ENCODE measurements at places on chromosomes 16 and 17. TPM values are rescaled to one million over a fixed set of nuclear protein-coding genes. Genes with fewer than 3 reads are reported as not detected.
A peak's percentile ranks its signal among the peaks of the same experiment; 100 is the strongest.

DNA sequence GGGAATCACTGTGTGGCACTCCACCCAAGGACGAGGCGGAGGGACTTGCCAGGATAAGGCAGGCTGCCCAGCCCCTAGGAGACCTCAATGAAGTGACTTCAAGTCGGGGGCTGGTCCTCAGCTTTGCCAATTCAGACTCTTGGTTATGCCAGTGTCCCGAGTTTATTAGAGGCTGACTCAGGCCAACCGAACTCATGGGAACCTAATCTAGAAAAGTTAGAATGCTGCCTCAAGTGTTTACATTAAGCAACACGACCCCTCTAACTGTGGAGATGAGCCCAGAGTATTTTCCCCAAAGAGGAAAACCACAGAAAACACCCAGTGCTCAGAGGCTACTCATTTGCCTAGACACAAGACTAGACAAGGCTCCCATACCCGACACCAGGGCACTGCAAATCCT lies 1.1 kb upstream of the TEKT3 start:
- no peaks in the 10 kb centered on the region for H3K36me3 ChIP-seq
- no peak overlapping the region for H3K4me3 ChIP-seq
- no peak for DNase-seq
- H3K4me1 ChIP-seq = peaks cover 2% of the 10 kb centered on the region
- no peaks in the 10 kb centered on the region for H3K27me3 ChIP-seq

- no peak overlapping the region for H3K27ac ChIP-seq
- no peak overlapping the region for H3K4me3 ChIP-seq
- H3K27me3 ChIP-seq = no peaks in the 10 kb centered on the region
- DNase-seq = no peak
Measured at GRCh38 chr16:86261379-86261778, 248.9 kb upstream of the FOXF1 start.

DNA sequence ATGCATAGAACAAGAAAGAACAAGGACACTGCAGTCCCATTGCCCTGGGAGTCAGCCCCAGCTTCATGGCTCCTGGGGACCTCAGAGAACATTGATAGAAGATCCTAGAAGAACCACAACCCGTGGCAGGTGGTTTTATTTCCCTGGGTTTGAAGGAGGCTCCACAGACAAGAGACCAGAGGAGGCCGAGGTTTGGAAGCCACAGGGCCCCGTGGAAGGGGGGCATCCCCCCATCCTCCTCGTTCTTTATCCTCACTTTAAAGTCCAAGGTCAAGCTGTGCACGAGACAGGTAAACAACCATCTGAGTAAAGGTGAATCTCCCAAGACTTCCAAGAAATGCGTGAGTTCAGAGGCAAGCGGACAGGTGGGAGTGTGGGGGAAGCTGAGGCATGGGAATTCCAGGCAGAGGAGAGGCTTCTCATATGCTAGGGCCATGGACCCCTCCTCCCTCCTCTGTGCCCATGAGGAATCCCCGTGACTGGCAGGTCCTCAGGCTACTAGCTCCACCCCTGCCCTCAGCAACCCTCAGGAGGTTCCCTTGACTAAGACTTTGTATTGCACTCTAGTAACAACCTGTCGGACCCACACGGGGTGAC lies 849 bp upstream of the SULT1A1 start:
- no peaks in the 10 kb centered on the region for H3K27me3 ChIP-seq
- DNase-seq = no peak
- peaks cover 3% of the 10 kb centered on the region for H3K4me1 ChIP-seq
- H3K27ac ChIP-seq = peak overlapping the region; percentile 4

- no peaks in the 10 kb centered on the region for H3K36me3 ChIP-seq
- peak overlapping the region; percentile 24 for H3K27ac ChIP-seq
- no peaks in the 10 kb centered on the region for H3K27me3 ChIP-seq
- DNase-seq = no peak
Measured at GRCh38 chr16:11734025-11734652, 8.5 kb downstream of the TXNDC11 start.

GRCh38 chr16:67563708-67564468 lies 1.6 kb downstream of the CTCF start:
- peak overlapping the region; percentile 98 for H3K27ac ChIP-seq
- no peaks in the 10 kb centered on the region for H3K36me3 ChIP-seq
- peak overlapping the region; percentile 89 for H3K4me3 ChIP-seq
- no peak for DNase-seq
- H3K4me1 ChIP-seq = peaks cover 4% of the 10 kb centered on the region

DNA sequence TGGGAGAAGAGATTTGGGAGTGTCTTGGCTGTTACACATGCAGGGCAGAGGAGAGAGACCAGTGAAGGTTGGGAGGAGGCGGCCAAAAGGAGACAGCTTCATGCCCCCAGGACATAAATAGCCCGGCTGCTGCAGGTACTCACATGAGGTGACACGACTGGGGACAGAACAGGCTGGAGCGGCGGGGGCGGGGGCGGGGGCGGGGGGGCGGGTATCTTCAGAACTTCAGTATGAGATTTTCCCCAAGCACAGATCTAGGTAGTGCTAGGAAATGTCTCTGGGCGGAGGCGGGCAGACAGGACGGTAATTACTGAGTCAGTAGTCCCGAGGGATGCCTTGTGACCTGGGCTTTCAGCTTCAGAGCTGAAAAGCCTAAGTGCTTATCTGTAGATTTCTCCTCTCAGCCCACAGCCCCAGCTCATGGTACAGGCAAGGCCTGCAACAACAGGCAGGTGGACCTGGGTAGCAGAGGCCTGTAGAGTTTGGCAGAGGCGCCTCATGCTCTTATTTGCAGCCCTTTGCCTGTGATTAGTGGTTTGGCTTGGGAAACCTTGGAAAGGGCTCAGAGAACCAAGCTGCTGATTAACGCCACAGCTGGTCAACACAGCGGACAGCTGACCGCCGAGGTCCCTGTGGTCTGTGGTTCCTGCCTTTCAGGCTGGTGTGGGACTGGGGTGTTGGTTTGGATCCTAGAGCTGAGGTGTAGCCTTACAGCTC lies 24.5 kb downstream of the UNK start:
- H3K27ac ChIP-seq = no peak overlapping the region
- H3K27me3 ChIP-seq = no peaks in the 10 kb centered on the region
- DNase-seq = no peak
- H3K4me3 ChIP-seq = no peak overlapping the region
- H3K4me1 ChIP-seq = no peaks in the 10 kb centered on the region
- no peaks in the 10 kb centered on the region for H3K36me3 ChIP-seq

- H3K36me3 ChIP-seq = no peaks in the 10 kb centered on the region
- no peaks in the 10 kb centered on the region for H3K27me3 ChIP-seq
- no peak overlapping the region for H3K27ac ChIP-seq
Measured at GRCh38 chr16:72736074-72736473, 311.9 kb downstream of the ZFHX3 start.

DNA sequence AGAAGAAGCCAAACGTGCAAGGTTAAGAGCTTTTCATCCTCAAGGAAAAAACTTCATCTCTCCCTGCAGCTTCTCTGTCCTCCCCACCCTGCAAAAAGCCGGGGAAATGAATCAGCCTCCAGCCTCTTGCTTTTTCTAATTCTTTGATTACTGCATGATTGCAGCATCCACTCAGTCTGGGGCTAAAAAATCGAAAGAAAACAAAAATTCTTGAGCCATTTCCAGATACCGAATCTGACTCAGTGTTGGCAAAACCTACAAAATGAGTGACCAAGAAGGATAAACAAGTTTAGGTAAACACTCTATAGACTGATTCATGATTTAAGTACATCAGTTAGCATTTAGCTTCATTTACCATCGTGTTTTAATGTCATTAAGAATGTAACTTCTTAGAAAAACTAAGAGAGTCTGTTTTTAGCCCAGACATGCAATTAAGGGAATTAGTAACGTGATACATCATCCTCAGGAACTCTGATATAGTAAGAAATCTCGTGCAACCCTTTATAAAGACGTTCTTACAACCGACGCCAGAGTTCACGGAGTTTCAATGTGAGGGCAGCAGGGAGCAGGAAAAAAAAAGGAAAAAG lies 287.3 kb upstream of the FOXF1 start:
- DNase-seq = no peak
- H3K4me3 ChIP-seq = no peak overlapping the region
- no peak overlapping the region for H3K27ac ChIP-seq

GRCh38 chr16:9090101-9090959 lies 1.1 kb upstream of the HAPSTR1 start:
- H3K27me3 ChIP-seq = no peaks in the 10 kb centered on the region
- peaks cover 4% of the 10 kb centered on the region for H3K4me1 ChIP-seq
- peak overlapping the region; percentile 66 for H3K27ac ChIP-seq
- peak overlapping the region; percentile 64 for H3K4me3 ChIP-seq

DNA sequence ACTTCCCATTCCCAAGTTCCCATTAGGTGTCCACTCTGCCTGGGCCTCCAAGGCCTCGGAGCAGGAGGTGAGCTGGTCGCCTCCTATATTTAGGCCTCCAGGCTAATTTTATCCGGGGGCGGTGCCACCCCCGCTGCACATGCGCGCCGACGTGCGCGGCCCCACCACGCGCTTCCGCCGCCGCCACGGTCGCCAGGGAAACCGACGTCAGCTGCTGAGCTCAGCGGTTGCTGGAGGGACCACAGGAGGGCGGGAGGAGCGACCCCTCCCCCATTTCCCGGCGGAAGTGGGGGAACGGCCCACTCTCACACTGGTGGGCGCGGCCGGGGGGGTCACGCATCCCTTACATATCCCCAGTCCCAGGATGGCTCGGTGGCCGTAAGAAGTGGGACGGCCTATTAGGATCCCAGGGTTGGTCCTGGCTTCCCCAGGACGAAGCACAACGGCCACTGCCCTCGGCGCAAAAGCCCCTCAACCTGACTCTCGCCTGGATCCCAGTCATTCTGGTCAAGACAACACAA lies 1.0 kb downstream of the PER1 start:
- H3K27ac ChIP-seq = peak overlapping the region; percentile 96
- no peaks in the 10 kb centered on the region for H3K36me3 ChIP-seq
- DNase-seq = peak; percentile 96
- no peaks in the 10 kb centered on the region for H3K27me3 ChIP-seq
- H3K4me3 ChIP-seq = peak overlapping the region; percentile 56

DNA sequence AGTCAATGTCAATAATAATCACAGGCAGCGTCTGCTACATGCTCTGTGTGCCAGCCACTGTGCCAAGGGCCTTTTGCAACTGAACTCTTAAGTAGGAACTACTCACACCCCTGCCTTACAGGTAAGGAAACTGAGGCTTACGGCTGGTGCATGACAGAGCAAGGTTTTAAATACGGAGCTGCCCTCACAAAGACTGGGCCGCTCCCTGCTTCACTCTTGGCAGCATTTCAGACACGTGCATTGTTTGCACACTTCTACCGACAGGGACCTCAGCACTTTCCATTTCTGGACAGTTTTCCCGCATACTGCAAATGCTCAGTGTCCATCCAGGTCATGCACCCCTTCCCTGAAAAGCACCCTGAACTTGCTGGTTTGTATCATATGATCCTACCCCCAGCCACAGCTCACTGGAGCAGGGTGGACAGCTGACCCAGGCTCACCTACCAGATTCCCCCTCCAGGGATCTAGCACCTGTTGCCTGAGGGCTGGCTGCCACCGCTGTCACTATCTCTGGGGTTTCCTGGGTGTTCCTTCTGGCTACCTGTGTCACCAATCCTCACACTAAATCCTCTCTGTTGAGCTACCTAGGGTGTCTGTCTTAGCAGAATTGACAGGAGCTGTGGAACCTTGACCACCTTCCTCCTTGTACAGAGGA lies 142.9 kb downstream of the C16orf78 start:
- no peaks in the 10 kb centered on the region for H3K36me3 ChIP-seq
- no peaks in the 10 kb centered on the region for H3K4me1 ChIP-seq
- no peak for DNase-seq
- no peaks in the 10 kb centered on the region for H3K27me3 ChIP-seq
- no peak overlapping the region for H3K27ac ChIP-seq

GRCh38 chr17:4064366-4064765 lies 78.5 kb downstream of the ZZEF1 start:
- no peak overlapping the region for H3K27ac ChIP-seq
- H3K27me3 ChIP-seq = no peaks in the 10 kb centered on the region
- H3K4me3 ChIP-seq = no peak overlapping the region
- no peak for DNase-seq
- H3K36me3 ChIP-seq = no peaks in the 10 kb centered on the region

DNA sequence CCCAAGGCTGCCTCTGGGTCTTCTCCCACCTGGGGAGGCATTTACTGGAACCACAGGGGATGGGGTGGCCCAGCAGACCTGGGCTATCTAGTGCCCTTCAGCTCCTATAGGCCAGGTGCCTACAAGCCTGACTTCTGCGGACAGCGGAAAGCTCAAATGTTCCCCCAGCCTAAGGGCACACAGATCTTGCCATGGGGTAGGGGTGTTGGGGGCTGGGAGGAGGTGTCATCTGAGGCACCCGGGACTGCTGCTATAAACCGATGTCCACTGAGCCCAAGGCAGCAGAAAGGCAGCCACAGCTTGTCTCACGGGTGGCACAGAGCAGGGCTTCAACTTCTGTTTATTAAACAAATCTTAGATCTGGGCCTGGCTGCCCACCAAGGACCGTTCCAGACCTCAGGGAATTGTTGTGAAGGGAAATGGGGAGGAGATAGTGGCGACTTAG lies 3.6 kb downstream of the MYO1C start:
- no peak overlapping the region for H3K27ac ChIP-seq
- H3K27me3 ChIP-seq = no peaks in the 10 kb centered on the region
- H3K4me3 ChIP-seq = no peak overlapping the region
- H3K36me3 ChIP-seq = no peaks in the 10 kb centered on the region
- no peak for DNase-seq

DNA sequence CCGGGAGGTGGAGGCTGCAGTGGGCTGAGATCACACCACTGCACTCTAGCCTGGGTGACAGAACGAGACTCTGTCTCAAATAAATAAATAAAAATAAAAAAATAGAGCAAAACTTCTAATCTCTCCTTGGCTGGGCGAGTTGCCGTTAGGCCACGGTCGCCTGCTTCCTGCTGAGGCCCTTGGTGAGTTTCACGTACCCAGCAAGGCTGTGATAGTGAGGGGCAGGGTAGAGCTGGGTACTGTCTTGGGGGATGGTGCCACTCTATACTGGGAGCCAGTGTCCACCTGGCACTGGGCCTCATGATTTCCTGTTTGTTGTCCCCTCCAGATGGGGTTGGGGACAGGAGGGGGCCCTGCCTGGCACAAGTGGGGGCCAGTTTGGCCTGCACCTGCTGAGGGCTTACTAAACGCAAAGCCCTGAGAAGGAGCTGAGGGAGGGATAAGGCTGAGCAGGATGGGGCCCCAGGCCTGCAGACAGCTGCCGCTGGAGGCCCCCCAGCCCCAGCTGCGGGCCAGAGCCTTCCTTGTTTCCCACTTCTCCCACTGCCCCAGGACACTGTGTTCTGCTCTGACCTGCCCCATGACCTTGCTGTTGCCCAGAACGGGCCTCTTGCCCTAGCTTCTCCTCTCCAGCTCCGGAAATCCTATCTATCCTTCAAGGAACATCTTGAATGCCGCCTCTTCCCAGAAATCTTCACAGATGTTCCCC lies 25.4 kb downstream of the GJD3 start:
- H3K36me3 ChIP-seq = no peaks in the 10 kb centered on the region
- H3K27ac ChIP-seq = peak overlapping the region; percentile 48
- no peaks in the 10 kb centered on the region for H3K27me3 ChIP-seq
- H3K4me1 ChIP-seq = peaks cover 22% of the 10 kb centered on the region
- no peak overlapping the region for H3K4me3 ChIP-seq

GRCh38 chr17:17496189-17497064 lies at the start of gene RASD1:
TSS of gene RASD1 (minus strand) at chr17:17496395. CDS start at chr17:17496181, 214 bp downstream.
- peak; percentile 91 for DNase-seq
- peaks cover 4% of the 10 kb centered on the region for H3K4me1 ChIP-seq
- no peaks in the 10 kb centered on the region for H3K36me3 ChIP-seq
- H3K27me3 ChIP-seq = no peaks in the 10 kb centered on the region
- peak within 1 kb of the TSS; percentile 45 for H3K27ac ChIP-seq
- H3K4me3 ChIP-seq = peak within 1 kb of the TSS; percentile 58

OR1A1 gene
- not detected for total RNA-seq

HOXB9 gene
- total RNA-seq = not detected

ELMO3 gene
- total RNA-seq = 2.6 TPM

CD300C gene
- total RNA-seq = 0.90 TPM

PPY gene
- total RNA-seq = not detected

Measured in ovary (tissue), 10 donors.